ENCODE measurements at places on chromosomes 4 and X. TPM values are rescaled to one million over a fixed set of nuclear protein-coding genes. Genes with fewer than 3 reads are reported as not detected.
A peak's percentile ranks its signal among the peaks of the same experiment; 100 is the strongest.

The SEPTIN11 gene
- 50.7 TPM for total RNA-seq

The DCLK2 gene
- total RNA-seq, result not detected

The SHOX gene
- total RNA-seq, result not detected

The IL3RA gene
- total RNA-seq, result not detected

The GPR34 gene
- 0.52 TPM for total RNA-seq

The TMEM184C gene
- total RNA-seq, result 21.8 TPM

- H3K4me1 ChIP-seq, result no peaks in the 10 kb centered on the region
- no peak overlapping the region for H3K4me3 ChIP-seq
- H3K27me3 ChIP-seq, result peaks cover 4% of the 10 kb centered on the region
- DNase-seq, result no peak
- no peak overlapping the region for H3K27ac ChIP-seq
These were observed 289.5 kb downstream of the SMARCA1 start for GRCh38 chrX:129233786-129234185.

DNA sequence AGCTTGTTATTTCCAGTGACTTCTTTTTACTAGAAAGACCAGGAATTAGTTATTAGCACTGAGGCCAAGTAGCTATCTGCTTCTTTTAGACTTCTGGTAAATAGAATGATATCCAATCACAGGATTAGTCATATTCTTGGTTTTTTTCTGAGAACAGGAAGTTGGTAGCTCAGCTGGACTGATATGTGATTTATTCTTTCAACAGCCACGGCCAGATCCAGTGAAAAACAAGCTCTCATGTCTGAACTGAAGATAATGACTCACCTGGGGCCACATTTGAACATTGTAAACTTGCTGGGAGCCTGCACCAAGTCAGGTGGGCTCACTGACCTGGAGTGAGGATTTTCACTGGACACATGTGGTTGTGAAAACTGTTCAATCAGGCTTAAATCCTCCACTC, 48.6 kb downstream of the PDGFRA start:
- H3K4me3 ChIP-seq, result no peak overlapping the region
- no peak for DNase-seq
- H3K4me1 ChIP-seq, result no peaks in the 10 kb centered on the region
- H3K27ac ChIP-seq, result no peak overlapping the region

DNA sequence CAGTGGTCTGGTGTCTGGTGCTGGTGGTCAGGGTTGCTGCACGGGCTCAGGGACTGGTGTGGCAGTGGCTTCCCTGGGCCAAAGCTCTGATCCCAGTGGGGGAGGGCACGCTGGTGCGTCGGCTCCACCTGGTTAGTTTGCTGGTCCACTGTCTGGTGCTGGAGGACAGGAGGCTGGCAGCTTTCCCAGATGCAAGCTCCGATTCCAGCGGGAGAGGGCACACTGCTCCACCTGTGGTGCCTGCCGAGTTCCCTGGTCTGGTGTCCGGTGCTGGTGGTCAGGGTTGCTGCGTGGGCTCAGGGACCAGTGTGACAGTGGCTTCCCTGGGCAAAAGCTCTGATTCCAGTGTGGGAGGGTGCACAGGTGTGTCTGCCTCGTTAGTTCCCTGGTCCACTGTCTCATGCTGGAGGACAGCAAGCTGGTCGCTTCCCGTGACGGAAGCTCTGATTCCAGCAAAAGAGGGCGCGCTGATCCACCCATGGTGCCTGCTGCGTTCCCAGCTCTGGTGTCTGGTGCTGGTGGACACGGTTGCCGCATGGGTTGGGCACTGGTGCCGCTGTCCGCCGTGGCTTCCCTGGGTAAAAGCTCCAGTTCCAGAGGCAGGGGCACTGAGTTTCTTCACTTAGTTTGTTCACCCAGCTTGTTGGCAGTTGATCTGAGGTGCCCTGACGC, 5.8 kb downstream of the VMA21 start:
- H3K36me3 ChIP-seq, result peaks cover 2% of the 10 kb centered on the region
- H3K27me3 ChIP-seq, result no peaks in the 10 kb centered on the region
- H3K27ac ChIP-seq, result peak overlapping the region; percentile 66
- no peak overlapping the region for H3K4me3 ChIP-seq
- no peak for DNase-seq

- no peaks in the 10 kb centered on the region for H3K27me3 ChIP-seq
- H3K4me3 ChIP-seq, result no peak overlapping the region
- DNase-seq, result no peak
- H3K36me3 ChIP-seq, result no peaks in the 10 kb centered on the region
These were observed 2429.7 kb downstream of the PCDH7 start for GRCh38 chr4:33149658-33150524.

DNA sequence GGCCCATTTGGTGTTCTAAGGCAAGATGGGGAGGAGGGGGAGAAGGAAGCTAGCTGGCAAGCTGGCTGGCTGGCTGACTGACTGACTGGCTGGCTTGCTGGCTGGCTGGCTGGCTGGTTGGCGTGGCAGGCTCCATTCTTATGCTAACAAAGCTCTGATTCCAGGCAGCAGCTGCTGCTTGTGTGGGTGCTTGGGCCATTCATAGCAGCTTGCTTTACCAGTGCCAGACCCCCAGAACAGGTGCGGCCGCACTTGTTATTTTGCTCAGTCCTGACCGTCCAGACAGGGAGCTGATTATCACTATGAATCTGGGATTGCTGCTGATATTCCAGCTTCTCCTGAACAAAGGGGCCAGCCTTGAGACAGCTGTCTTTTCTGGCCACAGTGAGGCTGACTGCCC, 131.2 kb upstream of the PAK3 start:
- H3K27ac ChIP-seq, result no peak overlapping the region
- H3K4me3 ChIP-seq, result no peak overlapping the region
- no peak for DNase-seq
- no peaks in the 10 kb centered on the region for H3K4me1 ChIP-seq
- no peaks in the 10 kb centered on the region for H3K27me3 ChIP-seq

- H3K27me3 ChIP-seq, result no peaks in the 10 kb centered on the region
- no peaks in the 10 kb centered on the region for H3K36me3 ChIP-seq
- no peak overlapping the region for H3K4me3 ChIP-seq
- no peak for DNase-seq
These were observed 622.9 kb upstream of the DIPK2B start for GRCh38 chrX:45823536-45823935.

DNA sequence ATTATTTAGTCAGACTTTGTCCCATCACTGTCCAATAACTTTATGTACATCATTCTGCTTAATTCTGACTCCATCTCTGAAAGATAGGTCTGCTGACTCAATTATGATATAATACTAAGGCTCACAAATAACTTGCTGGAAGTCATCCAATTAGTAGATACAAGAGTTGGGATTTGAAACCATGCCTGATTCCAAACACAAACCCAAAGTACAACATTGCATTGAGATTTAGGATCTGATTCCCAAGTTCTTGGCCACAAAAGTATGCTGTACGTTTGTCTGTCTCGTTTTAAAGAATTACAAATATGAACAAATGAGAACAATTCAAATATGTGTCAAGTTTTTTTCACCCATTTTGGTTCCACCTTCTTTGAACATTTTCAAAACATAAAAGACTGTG, 108.8 kb downstream of the AMELX start:
- no peaks in the 10 kb centered on the region for H3K27me3 ChIP-seq
- H3K27ac ChIP-seq, result no peak overlapping the region
- DNase-seq, result no peak

DNA sequence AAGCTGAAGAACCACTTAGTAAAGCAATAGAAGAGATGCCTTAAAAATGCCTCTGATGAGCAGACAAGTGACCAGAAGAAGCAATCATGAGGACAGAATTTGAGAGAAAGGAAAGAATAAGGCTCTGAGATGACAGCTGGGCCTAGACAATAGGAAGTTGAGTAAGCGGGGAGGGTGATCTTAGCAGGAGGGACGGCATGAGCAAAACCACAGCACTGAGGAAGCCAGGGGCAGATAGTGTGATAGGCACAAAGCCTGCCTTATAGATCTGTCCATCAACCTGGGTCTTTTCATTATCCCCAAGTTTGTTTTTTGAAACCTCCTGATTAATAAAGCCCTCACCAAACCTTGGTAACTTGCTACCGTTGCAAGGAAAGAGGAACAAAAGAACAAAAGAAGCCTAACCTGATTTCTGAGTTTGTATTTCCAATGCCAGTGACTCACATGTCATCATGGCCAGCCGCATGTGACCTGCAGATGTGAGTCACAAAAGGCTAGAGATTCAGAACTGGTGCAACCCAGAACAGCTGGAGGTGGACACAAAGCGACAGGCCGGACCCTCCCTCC, 55.7 kb upstream of the PPARGC1A start:
- H3K4me3 ChIP-seq, result no peak overlapping the region
- H3K36me3 ChIP-seq, result no peaks in the 10 kb centered on the region
- no peaks in the 10 kb centered on the region for H3K4me1 ChIP-seq
- DNase-seq, result no peak
- H3K27ac ChIP-seq, result no peak overlapping the region
- H3K27me3 ChIP-seq, result peaks cover 2% of the 10 kb centered on the region

DNA sequence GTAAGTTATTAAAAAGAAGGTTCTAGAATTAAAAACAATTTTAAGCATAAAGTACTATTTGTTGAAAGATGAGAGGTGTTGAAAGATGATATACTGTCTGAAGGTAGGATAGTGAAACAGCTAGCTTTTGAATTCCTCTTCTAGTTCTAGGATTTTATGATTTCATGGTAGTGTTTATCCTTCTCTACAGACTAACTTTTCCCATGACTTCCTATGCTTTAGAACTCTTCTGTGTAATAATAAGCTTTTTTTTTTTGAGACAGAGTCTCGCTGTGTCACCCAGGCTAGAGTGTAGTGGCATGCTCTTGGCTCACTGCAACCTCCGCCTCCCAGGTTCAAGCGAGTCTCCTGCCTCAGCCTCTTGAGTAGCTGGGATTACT, 96.0 kb upstream of the NUDT6 start:
- no peaks in the 10 kb centered on the region for H3K27me3 ChIP-seq
- H3K27ac ChIP-seq, result no peak overlapping the region
- H3K4me3 ChIP-seq, result no peak overlapping the region
- peaks cover 22% of the 10 kb centered on the region for H3K36me3 ChIP-seq

- H3K27ac ChIP-seq, result no peak overlapping the region
- no peak for DNase-seq
- H3K27me3 ChIP-seq, result no peaks in the 10 kb centered on the region
These were observed 38.8 kb downstream of the MTM1 start for GRCh38 chrX:150607201-150607600.

DNA sequence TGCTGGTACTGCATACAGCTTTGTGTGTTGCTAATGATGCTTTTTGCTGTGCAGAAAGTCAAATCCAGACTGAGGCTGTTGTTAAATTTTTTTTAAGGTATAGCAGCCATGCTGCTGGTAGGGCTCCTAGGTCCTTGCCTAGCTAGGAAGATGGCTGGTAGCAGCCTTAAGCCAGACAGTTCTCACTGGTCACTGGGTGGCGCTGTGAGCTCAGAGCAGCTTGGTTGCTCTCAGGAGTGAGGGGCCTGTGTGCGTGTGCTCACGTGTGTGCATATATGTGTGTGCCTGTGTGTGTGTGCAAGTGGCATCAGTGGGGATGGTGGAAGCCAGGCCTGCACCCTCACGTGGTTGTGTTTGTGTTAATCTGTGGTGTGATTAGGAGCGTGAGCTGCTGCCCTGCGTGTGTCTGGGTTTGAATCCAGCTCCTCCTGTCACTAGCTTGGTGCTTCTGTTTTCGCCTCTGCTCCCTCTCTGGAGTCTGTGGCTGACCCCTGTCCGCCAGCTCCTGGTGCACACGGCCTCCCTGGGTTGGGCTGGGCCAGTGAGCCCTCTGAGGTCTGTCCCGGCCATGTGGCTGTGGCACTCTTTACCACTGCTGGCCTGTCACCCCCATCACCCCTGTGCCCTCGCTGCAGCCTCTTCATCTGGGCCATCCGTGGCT, 46.1 kb downstream of the SORCS2 start:
- H3K27me3 ChIP-seq, result no peaks in the 10 kb centered on the region
- no peak overlapping the region for H3K4me3 ChIP-seq
- DNase-seq, result no peak
- H3K27ac ChIP-seq, result no peak overlapping the region

GRCh38 chr4:173269280-173269679, 64.9 kb downstream of the HMGB2 start:
- peaks cover 10% of the 10 kb centered on the region for H3K36me3 ChIP-seq
- H3K27me3 ChIP-seq, result no peaks in the 10 kb centered on the region
- H3K4me3 ChIP-seq, result no peak overlapping the region
- peaks cover 29% of the 10 kb centered on the region for H3K4me1 ChIP-seq
- no peak for DNase-seq
- no peak overlapping the region for H3K27ac ChIP-seq

DNA sequence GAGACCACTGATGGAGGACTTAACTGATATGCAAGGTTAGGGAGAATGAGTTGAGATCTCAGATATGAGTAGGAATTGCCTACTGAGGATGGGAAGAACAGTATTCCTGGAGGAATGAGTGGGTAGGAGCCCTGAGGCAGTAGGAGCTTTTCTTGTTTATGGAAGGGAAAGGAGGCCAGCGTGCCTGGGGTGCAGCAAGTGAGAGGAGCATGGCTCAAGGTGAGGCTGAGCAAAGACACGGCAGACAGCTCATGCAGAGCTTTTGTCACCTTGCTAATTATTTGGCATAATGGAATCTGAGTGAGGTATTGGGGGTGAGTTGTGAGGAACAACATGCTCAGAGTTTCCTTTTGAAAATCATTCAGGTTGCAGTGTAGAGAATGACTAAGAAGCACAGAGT, 65.3 kb upstream of the IBSP start:
- H3K4me3 ChIP-seq, result no peak overlapping the region
- H3K27me3 ChIP-seq, result peaks cover 11% of the 10 kb centered on the region
- H3K4me1 ChIP-seq, result no peaks in the 10 kb centered on the region
- no peaks in the 10 kb centered on the region for H3K36me3 ChIP-seq

Measured in naive thymus-derived CD8-positive, alpha-beta T cell (primary cell).